ENCODE measurements at places on chromosomes 11 and 22. TPM values are rescaled to one million over a fixed set of nuclear protein-coding genes. Genes with fewer than 3 reads are reported as not detected.

DNA sequence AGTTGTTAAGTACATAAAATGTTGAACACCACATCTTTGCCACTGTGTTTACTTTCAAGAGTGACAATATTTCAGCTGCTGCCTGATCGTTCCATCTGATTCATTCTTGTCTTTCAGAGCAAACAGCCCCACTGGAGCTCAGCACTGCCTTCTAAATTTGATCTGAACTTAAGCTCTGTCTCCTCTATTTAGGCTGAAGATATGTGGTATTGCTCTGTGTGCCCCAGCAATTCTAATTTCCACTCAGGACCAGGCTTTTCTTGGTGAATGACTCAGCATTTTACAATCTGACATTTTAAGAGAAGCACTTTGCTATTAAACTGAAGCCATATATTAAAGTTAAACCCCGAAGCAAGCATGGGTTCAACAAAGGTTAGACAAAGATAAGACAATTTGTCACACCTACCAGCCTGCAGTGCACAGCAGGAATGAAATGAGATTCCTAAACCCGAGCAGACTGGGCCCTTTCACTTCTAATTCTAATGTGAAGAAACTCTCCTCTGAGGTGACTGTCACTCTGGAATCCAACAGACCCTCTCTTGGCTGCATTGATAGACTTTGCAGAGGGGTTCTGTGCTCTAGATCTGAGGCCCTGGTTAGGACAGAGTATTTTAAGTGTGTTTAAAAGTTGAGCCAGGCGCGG, 41.7 kb upstream of the PLET1 start:
- H3K27ac ChIP-seq, result no peak overlapping the region
- DNase-seq, result peak; percentile 4
- H3K27me3 ChIP-seq, result no peaks in the 10 kb centered on the region
- H3K36me3 ChIP-seq, result no peaks in the 10 kb centered on the region
- H3K4me1 ChIP-seq, result no peaks in the 10 kb centered on the region

DNA sequence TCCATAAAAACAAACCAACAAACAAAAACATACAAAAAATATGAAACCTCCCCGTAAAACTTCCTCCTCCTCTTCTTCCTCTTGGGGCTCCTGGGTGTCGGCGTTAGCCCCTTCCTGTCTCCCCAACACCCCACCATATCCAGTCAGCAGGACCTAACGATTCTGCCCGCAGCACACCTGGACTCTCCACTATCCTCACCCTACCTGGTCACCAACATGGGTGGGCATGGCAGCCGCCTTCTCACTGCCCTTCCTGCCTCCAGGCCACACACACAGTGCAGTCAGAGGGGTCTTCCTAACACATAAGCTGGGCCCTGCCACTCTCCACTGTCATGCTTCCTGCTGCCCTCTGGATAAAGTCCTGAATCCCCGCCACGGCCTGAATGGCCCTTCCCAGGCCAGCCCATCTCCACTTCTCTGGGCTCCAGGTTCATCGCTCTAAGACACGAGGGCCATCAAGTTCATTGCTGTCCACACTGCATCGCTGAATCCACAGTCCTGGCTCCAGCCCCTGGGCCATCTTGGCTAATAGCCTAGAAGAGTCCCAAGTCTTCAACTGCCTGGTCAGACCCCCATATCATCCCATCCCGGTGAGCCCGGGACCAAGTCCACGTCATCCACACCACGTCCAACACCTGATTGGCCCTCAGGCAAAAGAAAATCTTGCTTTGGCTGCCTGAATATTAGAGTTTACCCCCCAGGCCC, 76.2 kb downstream of the IGLL1 start:
- H3K27ac ChIP-seq, result no peak overlapping the region
- no peak for DNase-seq
- H3K4me3 ChIP-seq, result no peak overlapping the region
- no peaks in the 10 kb centered on the region for H3K4me1 ChIP-seq
- no peaks in the 10 kb centered on the region for H3K27me3 ChIP-seq

GRCh38 chr11:69468911-69469885, 12.3 kb upstream of the LINC01488 start:
- H3K36me3 ChIP-seq, result no peaks in the 10 kb centered on the region
- DNase-seq, result no peak
- H3K4me3 ChIP-seq, result no peak overlapping the region
- H3K27me3 ChIP-seq, result no peaks in the 10 kb centered on the region

- H3K4me3 ChIP-seq, result no peak overlapping the region
- no peaks in the 10 kb centered on the region for H3K27me3 ChIP-seq
- H3K4me1 ChIP-seq, result no peaks in the 10 kb centered on the region
- H3K36me3 ChIP-seq, result no peaks in the 10 kb centered on the region
- H3K27ac ChIP-seq, result no peak overlapping the region
Observed at GRCh38 chr22:50363166-50363802, 20.2 kb downstream of the PPP6R2 start.

- DNase-seq, result no peak
- no peaks in the 10 kb centered on the region for H3K4me1 ChIP-seq
Observed at GRCh38 chr22:22661275-22661674, 16.9 kb downstream of the GGTLC2 start.

- no peaks in the 10 kb centered on the region for H3K27me3 ChIP-seq
- no peak for DNase-seq
- no peaks in the 10 kb centered on the region for H3K4me1 ChIP-seq
- no peaks in the 10 kb centered on the region for H3K36me3 ChIP-seq
Observed at GRCh38 chr11:86444981-86445380, 70.3 kb downstream of the CCDC81 start.

GRCh38 chr22:28094771-28095170, 175.7 kb upstream of the PITPNB start:
- no peaks in the 10 kb centered on the region for H3K4me1 ChIP-seq
- no peak overlapping the region for H3K4me3 ChIP-seq
- no peak for DNase-seq
- H3K27ac ChIP-seq, result no peak overlapping the region
- H3K36me3 ChIP-seq, result peaks cover 10% of the 10 kb centered on the region

DNA sequence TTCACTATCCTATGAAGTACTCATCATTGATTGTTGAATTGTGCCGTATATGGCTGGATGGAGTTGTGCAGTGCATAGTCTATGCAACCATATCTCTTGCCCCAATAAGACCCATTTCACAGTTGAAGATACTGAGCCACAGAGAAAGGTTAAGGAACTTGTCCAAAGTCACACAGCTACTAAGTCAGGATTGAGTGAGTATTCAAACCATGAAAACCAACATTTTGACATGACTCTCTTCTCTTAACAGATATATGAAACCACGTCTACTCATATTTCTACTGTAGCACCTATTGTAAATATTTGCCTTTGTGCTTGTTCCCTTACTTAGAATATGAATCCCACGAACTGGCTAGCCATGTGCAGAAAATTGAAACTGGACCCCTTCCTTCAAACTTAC, 58.1 kb downstream of the MAML2 start:
- no peaks in the 10 kb centered on the region for H3K4me1 ChIP-seq
- no peaks in the 10 kb centered on the region for H3K27me3 ChIP-seq
- no peaks in the 10 kb centered on the region for H3K36me3 ChIP-seq
- H3K27ac ChIP-seq, result no peak overlapping the region
- no peak overlapping the region for H3K4me3 ChIP-seq

DNA sequence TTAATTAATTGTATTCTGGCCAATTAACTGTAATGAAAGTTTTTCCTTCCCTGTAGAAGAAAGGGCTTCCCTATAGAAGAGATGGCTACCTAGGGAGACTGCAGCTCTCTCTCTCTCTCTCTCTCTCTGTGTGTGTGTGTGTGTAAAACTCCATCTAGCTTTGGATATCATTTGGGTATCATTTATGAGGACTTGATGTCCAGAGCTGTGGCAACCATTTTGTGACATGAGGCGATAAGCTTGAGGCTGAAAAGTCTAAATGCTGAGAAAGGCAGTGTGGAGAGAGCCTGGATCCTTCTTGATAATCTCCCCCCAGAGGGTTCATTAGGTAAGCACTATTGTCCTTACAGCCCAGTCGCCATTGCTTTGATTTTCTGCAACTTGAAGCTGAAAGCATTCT, 30.7 kb upstream of the RASD2 start:
- no peak overlapping the region for H3K4me3 ChIP-seq
- no peaks in the 10 kb centered on the region for H3K36me3 ChIP-seq
- H3K4me1 ChIP-seq, result no peaks in the 10 kb centered on the region

GRCh38 chr11:32374261-32374711, 61.1 kb downstream of the WT1 start:
- H3K4me1 ChIP-seq, result no peaks in the 10 kb centered on the region
- H3K4me3 ChIP-seq, result no peak overlapping the region
- H3K27me3 ChIP-seq, result no peaks in the 10 kb centered on the region

DNA sequence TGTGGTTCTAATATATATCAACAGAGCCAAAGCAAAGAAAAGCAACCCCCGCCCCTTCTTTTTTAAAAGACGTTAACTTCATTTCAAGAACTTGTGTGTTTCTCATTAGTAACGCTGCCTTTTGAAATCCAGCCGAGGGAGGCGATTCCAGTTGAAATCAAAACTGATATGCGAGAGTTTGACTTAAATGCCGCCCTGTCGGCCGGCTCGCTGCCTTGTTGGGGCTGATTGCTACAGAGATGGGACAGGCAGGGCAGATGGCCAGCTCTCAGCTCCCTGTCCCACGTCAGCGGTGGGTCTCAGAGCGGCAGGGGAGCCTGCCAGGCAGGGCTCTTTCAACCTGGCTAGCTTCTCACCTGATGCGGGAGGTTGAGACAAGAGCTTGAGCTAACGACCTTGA, 51.9 kb upstream of the ALX4 start:
- peaks cover 4% of the 10 kb centered on the region for H3K27me3 ChIP-seq
- H3K36me3 ChIP-seq, result no peaks in the 10 kb centered on the region
- H3K27ac ChIP-seq, result no peak overlapping the region
- H3K4me3 ChIP-seq, result no peak overlapping the region
- DNase-seq, result no peak

DNA sequence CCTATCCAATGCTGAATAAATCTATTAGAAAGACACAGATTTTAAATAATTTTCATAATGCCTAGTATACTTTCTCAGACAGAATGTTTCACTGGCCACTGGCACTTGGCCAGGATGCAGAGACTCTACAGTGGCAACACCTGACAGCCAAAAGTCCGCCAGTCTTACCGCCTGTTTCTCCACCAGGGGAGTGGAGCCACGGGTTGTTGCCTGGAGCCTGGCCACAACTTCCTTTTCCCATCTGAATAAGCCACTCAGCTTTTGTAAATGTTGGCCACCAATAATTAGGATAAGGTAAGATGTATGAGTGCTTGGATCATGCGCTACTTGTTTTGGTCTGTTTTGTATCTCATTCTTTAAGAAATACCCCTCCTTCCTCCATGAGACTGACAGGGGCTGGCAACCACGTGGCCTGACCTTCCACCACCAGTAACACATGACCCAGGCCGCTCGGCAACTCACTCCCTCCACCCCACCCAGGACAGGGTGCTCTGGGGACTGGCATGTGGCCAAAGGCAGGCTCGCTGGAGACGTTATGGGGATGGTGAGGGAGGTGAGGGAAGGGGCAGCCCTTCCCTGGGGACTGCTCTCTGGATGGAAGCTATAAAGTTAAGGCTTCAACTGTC, 93.0 kb upstream of the BID start:
- DNase-seq, result no peak
- no peak overlapping the region for H3K4me3 ChIP-seq
- H3K27me3 ChIP-seq, result no peaks in the 10 kb centered on the region
- peaks cover 5% of the 10 kb centered on the region for H3K36me3 ChIP-seq
- no peaks in the 10 kb centered on the region for H3K4me1 ChIP-seq

DNA sequence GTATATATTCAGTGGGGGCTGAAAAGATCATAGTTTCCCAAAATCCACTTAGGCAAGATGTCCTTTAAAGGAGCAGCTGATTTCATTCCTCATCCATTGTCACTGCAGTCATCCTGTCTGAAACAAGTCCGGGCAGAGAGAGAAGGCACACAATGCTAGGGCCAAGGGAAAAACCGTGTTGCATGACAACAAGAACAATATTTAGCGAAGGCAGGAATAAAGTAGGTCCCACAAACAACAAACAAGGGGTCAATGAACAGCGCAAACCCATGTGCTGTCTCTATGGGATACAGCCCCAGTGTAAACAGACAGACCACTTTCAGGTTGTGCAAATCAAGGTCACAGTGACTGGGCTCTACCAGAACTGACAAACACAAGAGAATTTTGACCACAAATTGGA, 9.0 kb downstream of the PAMR1 start:
- H3K36me3 ChIP-seq, result no peaks in the 10 kb centered on the region
- H3K27me3 ChIP-seq, result peaks cover 3% of the 10 kb centered on the region
- no peak overlapping the region for H3K27ac ChIP-seq
- H3K4me1 ChIP-seq, result no peaks in the 10 kb centered on the region
- DNase-seq, result no peak

DNA sequence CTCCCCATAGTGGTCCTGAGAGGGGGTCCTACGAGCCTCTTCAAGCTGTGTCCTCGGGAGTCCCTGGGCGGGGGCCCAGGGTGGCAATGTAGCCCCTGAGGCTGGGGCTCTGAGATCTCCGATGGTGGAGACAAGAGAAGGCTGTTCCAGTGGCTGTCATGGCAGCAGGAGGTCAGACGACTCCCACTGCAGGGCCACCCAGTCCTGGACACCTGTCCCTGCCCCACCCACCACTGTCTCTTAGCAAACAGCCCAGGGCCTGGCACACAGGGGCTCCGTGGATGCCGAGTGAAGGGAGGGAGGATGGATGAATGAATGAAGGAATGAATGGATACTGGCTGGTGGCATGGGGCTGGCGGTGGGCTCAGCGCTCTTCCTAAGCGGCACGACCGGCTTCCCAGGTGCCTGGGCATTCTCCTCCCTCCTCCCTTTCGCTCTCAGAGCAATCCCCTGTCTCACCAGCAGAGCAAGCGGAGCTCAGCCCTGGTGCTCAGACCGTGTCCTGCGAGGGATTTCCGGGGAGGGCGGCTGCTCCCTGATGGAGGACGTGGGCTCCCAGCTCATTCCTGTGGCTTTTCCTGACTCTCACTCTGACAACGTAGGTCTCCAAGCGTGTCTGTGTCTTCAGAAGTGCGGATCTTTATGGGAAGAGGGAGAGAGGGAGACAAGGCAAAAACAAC, 1272.6 kb downstream of the BRD1 start:
- H3K4me3 ChIP-seq, result no peak overlapping the region
- no peak overlapping the region for H3K27ac ChIP-seq
- H3K27me3 ChIP-seq, result no peaks in the 10 kb centered on the region

DNA sequence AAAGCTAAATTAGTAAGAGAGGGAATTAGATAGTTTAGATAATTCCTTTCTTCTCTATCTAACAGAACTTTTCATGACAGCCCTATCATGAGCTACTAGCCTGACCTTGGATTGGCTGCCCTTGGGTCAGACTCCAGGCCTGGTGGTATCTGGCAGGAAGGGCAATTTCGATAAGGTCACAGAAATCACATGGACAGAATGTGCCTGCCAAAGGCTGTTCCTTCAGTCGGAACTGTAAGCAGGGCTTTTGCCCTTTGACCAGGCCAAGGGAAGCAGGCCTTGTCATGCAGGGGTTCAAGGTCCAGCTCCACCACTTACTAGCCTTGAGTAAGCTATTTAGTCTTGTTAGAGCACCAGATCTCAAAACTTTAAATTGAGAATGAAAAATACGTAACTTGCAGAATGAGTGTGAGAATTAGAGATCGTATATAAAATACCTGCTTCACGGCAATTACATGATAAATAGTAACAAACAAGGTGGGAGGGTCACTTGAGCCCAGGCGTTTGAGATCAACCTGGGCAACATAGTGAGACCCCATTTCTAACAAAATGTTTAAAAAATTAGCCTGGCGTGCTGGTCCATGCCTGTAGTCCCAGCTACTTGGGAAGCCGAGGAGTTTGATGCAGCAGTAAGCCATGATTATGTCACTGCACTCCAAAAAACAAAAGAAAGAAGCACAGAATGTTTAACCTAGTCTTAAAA, 60.8 kb upstream of the SC5D start:
- no peak overlapping the region for H3K27ac ChIP-seq
- no peak overlapping the region for H3K4me3 ChIP-seq
- H3K4me1 ChIP-seq, result no peaks in the 10 kb centered on the region
- no peak for DNase-seq
- no peaks in the 10 kb centered on the region for H3K36me3 ChIP-seq
- no peaks in the 10 kb centered on the region for H3K27me3 ChIP-seq

The CRYBB3 gene
- 1.7 TPM for total RNA-seq

The TRIM49 gene
- total RNA-seq, result not detected

The MPEG1 gene
- total RNA-seq, result not detected

The ANO9 gene
- not detected for total RNA-seq

The ENTHD1 gene
- total RNA-seq, result not detected

The CECR2 gene
- 2.1 TPM for total RNA-seq

The PEX16 gene
- total RNA-seq, result 27.4 TPM
